ENCODE measurements at places on chromosomes 16 and 17. TPM values are rescaled to one million over a fixed set of nuclear protein-coding genes. Genes with fewer than 3 reads are reported as not detected.

DNA sequence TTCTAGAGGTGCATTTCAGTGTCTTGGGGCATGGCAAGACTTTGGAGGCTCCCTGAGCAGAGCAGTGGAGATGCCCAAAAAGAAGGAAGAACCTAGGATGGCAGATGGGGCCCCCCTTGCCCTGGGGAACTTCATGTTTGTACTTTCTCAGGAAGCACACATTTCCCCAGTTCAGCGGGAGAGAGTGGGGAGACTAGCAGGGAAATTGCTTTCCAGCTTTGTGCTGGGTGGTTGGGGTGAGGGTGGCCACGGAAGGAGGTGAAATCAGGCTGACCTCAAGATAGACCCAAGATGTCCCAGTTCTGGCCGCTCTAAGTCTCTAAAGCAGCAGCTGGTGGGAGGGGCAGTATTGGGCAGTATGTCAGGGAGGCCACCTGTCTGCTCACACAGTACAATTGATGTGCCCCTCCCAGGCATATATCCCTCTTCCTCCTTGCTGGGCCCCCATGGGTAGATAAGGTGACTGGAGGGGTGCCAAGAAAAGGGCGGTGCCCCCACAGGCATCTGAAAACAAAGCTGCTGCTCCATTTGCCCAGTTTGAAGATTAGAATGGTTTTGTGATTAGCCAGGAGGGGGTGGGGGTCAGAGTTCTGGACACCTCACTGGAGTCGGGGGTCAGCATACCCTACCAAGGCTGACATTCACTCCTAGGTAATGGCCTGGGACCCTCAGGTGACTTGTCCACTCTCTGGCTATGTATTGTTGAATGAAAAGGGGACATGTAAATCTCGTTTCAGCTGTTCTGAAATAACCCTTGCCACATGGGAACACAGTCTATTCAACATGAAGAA lies 17.1 kb upstream of the NAGLU start:
- DNase-seq, result no peak

- no peak for DNase-seq
Measured at GRCh38 chr16:23424292-23424958, 28.6 kb downstream of the COG7 start.

DNA sequence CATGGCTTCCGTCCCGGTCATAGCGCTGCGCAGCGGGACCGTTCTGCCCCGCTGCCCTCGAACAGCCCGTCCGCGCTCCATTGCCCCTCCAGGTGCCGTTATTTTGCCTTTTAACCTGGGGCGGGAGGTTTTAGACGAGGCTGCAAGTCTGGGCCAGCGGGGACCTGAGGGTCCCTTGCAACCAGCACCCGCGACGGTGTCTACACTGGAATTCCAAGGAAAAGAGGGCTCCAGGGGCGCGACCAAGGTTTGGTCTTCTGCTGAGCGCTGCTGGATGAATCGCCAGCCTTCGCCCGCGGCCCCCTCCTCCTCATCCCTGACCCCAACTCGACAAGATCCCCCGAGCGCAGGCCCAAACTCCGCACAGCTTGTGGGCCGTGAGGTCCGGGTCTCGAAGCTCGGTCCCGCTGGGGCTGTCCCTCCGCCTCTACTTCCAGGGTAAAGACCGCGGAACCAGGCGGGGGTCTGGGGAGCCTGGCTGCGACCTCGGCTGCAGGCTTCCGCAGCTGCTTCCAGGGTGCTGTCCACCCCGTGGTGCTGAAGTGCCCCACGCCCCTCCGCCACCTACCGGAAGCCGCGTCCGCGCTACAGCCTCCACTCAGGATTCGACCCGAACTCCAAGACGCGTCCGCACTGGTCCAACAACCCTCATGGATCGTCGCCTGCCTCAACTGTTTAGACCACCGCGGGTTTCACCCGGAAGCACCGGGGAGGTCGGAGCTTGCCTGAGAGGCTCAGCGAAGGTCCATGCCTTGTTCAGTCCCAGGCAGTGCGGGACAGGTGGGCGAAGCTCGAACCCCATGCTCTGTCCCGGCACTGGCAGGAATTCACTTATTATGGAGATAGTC lies 10.1 kb upstream of the CA4 start:
- no peak for DNase-seq

DNA sequence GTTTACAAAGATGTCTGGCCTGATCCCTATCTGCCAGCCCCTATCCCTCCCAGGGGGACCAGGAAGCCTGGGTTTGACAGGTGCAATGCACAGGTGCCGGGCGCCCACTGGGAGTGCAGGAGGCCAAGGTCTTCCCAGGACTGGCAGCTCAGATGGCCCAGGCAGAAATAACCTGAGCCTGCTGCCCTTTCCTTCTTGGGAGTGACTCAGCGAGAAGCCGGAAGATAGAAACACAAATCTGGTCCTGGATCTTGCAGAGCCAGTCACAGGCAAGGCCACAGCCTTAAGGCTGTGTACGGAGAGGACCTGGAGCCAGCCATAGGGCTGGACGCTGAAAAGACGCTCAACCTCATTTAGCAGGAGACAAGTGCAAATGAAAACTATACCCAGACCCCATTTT lies 27.7 kb downstream of the GPR142 start:
- no peak for DNase-seq

- DNase-seq, result no peak
Measured at GRCh38 chr16:88927661-88928060, 49.3 kb downstream of the CBFA2T3 start.

DNA sequence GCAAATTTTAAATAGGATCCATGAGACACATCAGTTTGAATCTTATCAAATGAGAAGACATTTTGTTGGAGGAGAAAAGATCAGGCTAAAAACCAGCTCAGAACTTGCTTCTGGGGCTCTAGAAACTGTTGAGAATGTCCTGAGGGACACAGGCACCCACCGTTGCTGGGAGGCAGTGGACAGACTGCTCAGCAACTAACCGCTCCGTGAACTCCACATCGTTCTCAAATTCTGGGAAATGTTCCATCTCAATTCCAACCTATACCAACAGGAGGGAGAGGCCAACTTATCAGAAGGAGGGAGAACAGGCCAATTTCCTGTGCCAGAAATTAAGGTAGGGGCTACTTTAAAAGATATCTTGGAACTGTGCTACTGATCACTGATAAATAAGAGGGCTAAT lies 8.3 kb downstream of the TAT start:
- DNase-seq, result no peak

GRCh38 chr17:70544317-70544716 lies 375.0 kb downstream of the KCNJ2 start:
- DNase-seq, result no peak

Gene KRTAP4-9
- not detected for total RNA-seq

Gene PLD6
- total RNA-seq, result 0.14 TPM

Gene CDT1
- total RNA-seq, result 40.3 TPM

Gene CDK5R1
- 0.51 TPM for total RNA-seq

Gene CLDN6
- total RNA-seq, result not detected
